Testis (tissue), 5 donors: ENCODE measurements at places on chromosomes 1 and 21. TPM values are rescaled to one million over a fixed set of nuclear protein-coding genes. Genes with fewer than 3 reads are reported as not detected.
A peak's percentile ranks its signal among the peaks of the same experiment; 100 is the strongest.

GRCh38 chr21:45333583-45334121, 46.0 kb upstream of the POFUT2 start:
- peaks cover 10% of the 10 kb centered on the region for H3K4me1 ChIP-seq
- H3K4me3 ChIP-seq = no peak overlapping the region
- H3K27ac ChIP-seq = no peak overlapping the region
- no peak for DNase-seq

DNA sequence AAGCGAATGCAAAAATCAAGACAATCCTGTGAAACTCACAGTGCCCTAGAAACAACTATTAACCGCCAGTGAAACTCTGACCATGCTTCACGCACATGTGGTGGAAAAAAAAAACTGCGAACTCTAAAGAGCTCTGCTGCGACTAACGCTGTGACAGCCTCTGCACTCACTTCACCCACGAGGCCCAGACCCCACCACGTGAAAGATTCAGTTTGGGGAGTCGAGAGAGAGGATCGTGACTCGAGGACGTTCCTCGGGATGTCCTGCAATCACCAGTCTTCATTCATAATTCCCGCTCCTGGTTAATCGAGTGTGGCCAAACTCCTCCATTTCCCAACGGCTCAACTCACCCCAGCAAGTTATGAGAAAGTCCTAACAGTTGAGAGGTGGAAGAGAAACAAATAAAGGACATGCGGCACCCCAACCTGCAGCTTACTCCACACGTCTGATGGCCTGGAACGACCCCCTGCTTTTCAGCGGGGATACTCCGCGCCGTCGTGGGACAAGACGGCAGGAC, 1.1 kb downstream of the SERBP1 start:
- H3K27me3 ChIP-seq = no peaks in the 10 kb centered on the region
- peak overlapping the region; percentile 91 for H3K4me3 ChIP-seq
- peaks cover 9% of the 10 kb centered on the region for H3K4me1 ChIP-seq

DNA sequence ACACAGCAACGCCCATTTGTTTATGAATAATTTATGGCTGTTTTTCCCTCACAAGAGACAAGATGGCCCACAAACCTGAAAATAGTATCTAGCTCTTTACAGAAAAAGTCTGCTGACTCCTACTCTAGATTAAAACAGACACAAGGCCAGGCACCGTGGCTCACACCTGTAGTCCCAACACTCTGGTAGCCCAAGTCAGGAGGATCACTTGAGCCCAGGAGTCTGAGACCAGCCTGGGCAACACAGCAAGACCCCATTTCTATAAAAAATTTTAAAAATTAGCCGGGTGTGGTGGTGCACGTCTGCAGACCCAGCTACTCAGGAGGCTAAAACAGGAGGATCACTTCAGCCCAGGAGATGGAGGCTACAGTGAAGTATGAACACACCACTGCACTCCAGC, 34.6 kb downstream of the LUZP1 start:
- DNase-seq = no peak
- H3K36me3 ChIP-seq = no peaks in the 10 kb centered on the region
- no peaks in the 10 kb centered on the region for H3K4me1 ChIP-seq

DNA sequence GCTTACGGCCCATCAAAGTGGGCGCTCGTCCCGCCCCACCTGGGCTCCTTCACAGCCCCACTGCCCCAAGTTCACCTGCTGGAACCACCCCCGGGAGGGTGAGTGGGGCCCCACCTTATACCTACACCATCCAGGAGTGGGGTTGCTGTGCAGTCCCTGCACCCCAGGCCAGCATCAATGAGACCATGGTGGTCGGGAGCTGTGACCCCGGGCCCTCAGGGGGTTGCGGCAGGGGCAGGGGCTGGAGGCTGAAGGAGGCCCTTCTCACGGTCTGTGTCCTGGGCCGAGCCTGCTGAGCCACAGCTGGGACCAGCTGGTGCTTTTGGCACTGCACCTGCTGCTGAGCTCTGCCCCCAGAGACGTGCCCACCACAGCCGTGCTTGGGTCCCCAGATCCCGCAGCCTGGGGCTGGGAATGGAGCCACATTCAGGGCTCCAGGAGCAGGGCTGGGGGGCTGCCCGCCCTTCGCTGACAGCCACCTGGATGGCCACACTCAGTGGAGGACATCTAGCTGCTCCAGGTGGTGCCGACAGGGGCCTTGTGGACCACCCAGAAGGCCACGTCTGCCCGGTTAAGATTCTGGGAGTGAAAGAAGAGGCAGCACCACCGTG, 17.4 kb downstream of the ACTRT2 start:
- H3K27ac ChIP-seq = no peak overlapping the region
- no peaks in the 10 kb centered on the region for H3K36me3 ChIP-seq
- peaks cover 21% of the 10 kb centered on the region for H3K4me1 ChIP-seq
- DNase-seq = peak; percentile 7
- H3K4me3 ChIP-seq = no peak overlapping the region

DNA sequence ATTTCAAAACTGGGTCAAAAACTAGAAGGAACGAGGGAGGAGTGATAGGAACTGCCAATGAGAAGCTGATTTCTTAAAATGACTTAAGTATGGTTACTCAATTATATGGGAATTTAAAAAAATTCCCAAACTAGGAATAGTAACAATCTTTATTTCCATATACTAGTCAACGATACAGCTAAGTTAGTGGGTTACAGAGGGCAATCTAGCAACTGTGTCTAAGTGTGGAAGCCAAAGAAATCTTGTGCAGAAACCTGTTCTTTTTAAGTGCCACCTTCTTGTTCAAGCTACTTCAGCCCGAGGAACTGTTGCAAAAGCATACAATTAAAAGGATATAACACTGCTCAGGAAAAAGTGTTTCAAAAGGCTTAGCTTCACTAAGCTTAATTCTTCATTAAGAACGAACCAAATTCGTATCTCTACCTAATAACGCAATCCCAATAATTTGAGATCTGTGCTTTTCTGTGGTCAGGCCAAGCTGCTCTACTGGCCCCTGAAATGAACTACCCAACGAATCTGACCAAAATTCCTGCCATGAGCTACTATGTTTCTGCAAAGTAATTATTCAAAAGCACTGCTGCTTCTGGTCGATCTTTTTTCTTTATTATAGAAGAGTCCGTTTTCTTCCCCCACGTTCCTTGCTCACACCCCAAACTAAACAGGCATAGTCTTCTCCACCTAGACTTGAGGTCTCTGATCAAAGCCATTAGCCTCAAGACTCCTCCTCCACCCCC, 1.8 kb downstream of the USP24 start:
- H3K27ac ChIP-seq = peak overlapping the region; percentile 59
- no peak for DNase-seq
- no peaks in the 10 kb centered on the region for H3K27me3 ChIP-seq
- H3K4me3 ChIP-seq = peak overlapping the region; percentile 93

- no peak for DNase-seq
- H3K27ac ChIP-seq = no peak overlapping the region
- H3K36me3 ChIP-seq = no peaks in the 10 kb centered on the region
These were observed 15.2 kb downstream of the ZNF697 start for GRCh38 chr1:119632841-119633240.

DNA sequence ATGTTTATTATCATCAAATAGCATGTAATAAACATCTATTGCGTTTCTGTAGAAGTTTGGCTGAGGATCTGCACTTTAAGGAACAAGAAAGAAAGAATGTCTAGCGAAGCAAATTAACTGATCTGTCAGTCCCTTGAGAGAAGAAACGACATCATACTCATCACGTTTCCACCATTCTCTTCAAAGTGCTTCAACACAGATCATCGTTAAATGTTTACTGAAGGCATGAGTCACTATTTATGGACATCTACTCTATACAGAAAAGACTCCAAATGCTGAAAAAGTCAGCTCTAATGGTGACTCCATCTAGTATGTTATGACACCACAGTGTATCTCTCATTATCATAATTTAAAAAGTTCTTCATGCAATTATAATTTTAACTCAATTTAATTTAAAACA, 369.1 kb downstream of the RGS7 start:
- no peaks in the 10 kb centered on the region for H3K27me3 ChIP-seq
- no peak for DNase-seq
- H3K4me1 ChIP-seq = no peaks in the 10 kb centered on the region
- no peak overlapping the region for H3K27ac ChIP-seq

- H3K4me3 ChIP-seq = no peak overlapping the region
- H3K4me1 ChIP-seq = peaks cover 37% of the 10 kb centered on the region
- DNase-seq = no peak
- H3K36me3 ChIP-seq = no peaks in the 10 kb centered on the region
These were observed 193.9 kb downstream of the NFIA start for GRCh38 chr1:61276246-61276645.

SYPL2 gene
- polyA plus RNA-seq = 29.7 TPM

TTC34 gene
- polyA plus RNA-seq = 4.1 TPM

- H3K27ac ChIP-seq = no peak overlapping the region
- H3K4me3 ChIP-seq = no peak overlapping the region
- no peaks in the 10 kb centered on the region for H3K36me3 ChIP-seq
- no peaks in the 10 kb centered on the region for H3K4me1 ChIP-seq
These were observed 96.6 kb downstream of the SEC16B start for GRCh38 chr1:177873238-177873637.

GRCh38 chr1:156941675-156942074, 21.2 kb downstream of the LRRC71 start:
- H3K36me3 ChIP-seq = peaks cover 5% of the 10 kb centered on the region
- DNase-seq = no peak
- no peaks in the 10 kb centered on the region for H3K27me3 ChIP-seq
- no peak overlapping the region for H3K4me3 ChIP-seq
- no peak overlapping the region for H3K27ac ChIP-seq

TMPRSS2 gene
- polyA plus RNA-seq = 3.9 TPM

ABCG1 gene
- 5.1 TPM for polyA plus RNA-seq

DNA sequence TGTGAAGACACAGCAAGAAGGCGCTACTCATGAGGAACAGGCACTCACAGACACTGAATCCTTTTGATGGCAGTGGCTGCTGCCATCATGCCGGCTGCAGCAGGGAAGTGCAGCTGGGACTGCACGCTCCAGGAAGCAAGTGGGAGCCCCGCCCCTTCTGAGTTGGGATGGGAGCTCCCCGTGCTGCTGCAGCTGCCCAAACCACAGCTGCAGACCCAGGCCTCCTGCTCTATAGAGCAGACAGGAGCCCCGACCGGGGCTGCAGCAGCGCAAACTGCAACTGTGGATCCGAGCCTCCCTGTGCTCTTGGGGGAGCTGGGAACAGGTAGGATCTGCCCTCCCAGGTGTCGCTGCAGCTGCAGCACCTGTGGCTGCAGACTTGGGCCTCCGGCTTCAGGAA, 65.2 kb upstream of the MARK1 start:
- no peaks in the 10 kb centered on the region for H3K27me3 ChIP-seq
- no peak overlapping the region for H3K4me3 ChIP-seq
- no peak overlapping the region for H3K27ac ChIP-seq
- DNase-seq = no peak

UBIAD1 gene
- polyA plus RNA-seq = 25.8 TPM

NECTIN4 gene
- polyA plus RNA-seq = 1.3 TPM

DNA sequence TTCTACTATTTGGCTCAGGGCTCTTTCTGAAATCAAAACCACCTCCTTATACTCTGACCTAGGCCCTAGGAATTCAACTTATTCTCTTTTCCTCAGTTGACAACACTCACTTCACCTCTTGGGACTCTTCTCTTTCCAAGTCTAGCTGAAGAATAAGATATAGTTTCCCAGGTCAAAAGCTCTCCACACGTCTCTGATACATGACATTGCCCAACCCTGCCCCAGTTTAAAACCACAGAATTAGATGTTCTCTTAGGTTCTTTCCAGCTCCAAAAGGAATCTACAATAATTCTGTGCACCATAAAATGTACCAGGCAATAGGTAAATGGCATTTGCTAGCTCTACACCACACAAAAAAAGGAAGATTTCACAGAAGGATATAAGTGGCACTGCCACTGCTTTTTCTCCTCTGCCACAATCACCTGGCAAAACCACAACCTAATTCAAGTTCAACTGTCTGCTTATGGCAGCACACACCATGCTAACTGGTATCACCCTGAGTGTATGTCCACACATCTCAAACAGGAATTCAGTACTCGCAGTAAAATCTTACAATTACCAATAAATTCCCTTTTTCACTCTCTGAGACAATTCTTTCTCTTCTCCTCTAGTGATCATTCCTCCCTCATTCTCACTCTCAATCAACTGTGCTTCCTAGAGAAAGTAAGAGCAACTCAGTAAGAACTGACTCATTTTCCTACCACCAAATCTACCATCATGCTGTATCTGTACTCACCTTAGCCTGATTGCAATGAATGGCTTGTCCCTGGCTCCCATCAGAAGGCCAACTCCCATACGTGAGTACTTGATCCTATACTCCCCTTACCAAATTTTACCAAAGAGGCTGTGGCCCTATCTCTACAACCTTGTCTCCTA, 27.3 kb downstream of the ZBTB8OS start:
- H3K4me3 ChIP-seq = no peak overlapping the region
- H3K27me3 ChIP-seq = no peaks in the 10 kb centered on the region
- no peak overlapping the region for H3K27ac ChIP-seq
- H3K4me1 ChIP-seq = no peaks in the 10 kb centered on the region

DNA sequence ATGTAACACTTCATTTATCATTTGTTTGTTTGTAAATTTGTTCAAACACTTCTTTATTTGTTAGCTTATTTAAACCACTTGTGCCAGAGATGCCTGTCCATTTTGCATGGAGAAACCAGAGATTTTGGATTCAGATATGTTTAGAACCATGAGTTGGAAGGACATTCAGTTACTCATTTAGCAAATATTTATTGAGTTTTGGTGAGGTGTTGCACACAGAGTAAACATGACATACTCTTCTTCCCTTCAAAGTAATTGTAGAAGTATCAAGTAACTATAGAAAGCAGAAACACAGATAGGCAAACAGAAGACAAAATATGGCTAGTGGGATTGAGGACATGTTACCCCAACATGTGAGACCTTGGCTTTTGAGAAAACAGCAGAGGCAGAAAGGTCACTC, 136.8 kb upstream of the USP25 start:
- no peaks in the 10 kb centered on the region for H3K36me3 ChIP-seq
- no peaks in the 10 kb centered on the region for H3K27me3 ChIP-seq
- H3K4me3 ChIP-seq = no peak overlapping the region
- H3K27ac ChIP-seq = no peak overlapping the region

CALML6 gene
- 0.96 TPM for polyA plus RNA-seq

FCRLB gene
- 0.53 TPM for polyA plus RNA-seq

GRCh38 chr1:233005156-233005555, 54.7 kb downstream of the NTPCR start:
- no peak for DNase-seq
- H3K4me1 ChIP-seq = no peaks in the 10 kb centered on the region
- H3K27ac ChIP-seq = no peak overlapping the region
- no peaks in the 10 kb centered on the region for H3K36me3 ChIP-seq
- H3K4me3 ChIP-seq = no peak overlapping the region

GRCh38 chr1:2301607-2302291, 73.6 kb downstream of the SKI start:
- DNase-seq = no peak
- no peaks in the 10 kb centered on the region for H3K27me3 ChIP-seq
- H3K4me1 ChIP-seq = peaks cover 34% of the 10 kb centered on the region
- H3K36me3 ChIP-seq = no peaks in the 10 kb centered on the region
- no peak overlapping the region for H3K4me3 ChIP-seq

CFAP74 gene
- 24.9 TPM for polyA plus RNA-seq

DNA sequence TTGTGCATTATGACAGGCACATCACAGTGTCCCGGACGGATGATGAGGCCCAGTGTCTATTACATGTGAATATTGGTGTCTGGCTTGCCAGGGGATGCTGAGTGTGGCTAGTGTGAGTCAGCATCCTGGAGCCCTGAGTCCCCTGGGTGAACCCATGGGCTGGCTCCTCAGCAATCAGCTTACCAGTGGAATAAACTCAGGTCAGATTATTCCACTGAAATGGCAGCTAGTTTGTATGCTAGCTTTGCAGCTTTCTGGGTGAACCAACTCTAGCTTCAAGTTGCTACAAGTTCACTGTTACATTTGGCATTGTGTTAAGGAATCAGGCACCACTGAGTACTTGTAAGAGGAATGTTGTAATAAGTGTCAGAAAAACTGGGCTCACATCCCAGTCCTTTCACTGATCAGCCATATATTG, 23.9 kb upstream of the RPTN start:
- DNase-seq = no peak
- no peaks in the 10 kb centered on the region for H3K4me1 ChIP-seq
- no peak overlapping the region for H3K27ac ChIP-seq
- no peaks in the 10 kb centered on the region for H3K36me3 ChIP-seq
- H3K27me3 ChIP-seq = no peaks in the 10 kb centered on the region
